Psoas muscle (tissue), 8 donors: ENCODE measurements at places on chromosomes 6 and 20. TPM values are rescaled to one million over a fixed set of nuclear protein-coding genes. Genes with fewer than 3 reads are reported as not detected.

Gene FAM217A
- total RNA-seq = not detected

Gene BMP5
- total RNA-seq = 0.76 TPM

- no peak overlapping the region for H3K27ac ChIP-seq
- H3K4me1 ChIP-seq = no peaks in the 10 kb centered on the region
- peaks cover 5% of the 10 kb centered on the region for H3K36me3 ChIP-seq
- H3K27me3 ChIP-seq = no peaks in the 10 kb centered on the region
Measured at GRCh38 chr6:127198549-127198948, 68.1 kb upstream of the RNF146 start.

GRCh38 chr20:23311947-23312506 is 38.6 kb upstream of the NXT1 start:
- no peaks in the 10 kb centered on the region for H3K27me3 ChIP-seq
- H3K27ac ChIP-seq = no peak overlapping the region
- no peak overlapping the region for H3K4me3 ChIP-seq

DNA sequence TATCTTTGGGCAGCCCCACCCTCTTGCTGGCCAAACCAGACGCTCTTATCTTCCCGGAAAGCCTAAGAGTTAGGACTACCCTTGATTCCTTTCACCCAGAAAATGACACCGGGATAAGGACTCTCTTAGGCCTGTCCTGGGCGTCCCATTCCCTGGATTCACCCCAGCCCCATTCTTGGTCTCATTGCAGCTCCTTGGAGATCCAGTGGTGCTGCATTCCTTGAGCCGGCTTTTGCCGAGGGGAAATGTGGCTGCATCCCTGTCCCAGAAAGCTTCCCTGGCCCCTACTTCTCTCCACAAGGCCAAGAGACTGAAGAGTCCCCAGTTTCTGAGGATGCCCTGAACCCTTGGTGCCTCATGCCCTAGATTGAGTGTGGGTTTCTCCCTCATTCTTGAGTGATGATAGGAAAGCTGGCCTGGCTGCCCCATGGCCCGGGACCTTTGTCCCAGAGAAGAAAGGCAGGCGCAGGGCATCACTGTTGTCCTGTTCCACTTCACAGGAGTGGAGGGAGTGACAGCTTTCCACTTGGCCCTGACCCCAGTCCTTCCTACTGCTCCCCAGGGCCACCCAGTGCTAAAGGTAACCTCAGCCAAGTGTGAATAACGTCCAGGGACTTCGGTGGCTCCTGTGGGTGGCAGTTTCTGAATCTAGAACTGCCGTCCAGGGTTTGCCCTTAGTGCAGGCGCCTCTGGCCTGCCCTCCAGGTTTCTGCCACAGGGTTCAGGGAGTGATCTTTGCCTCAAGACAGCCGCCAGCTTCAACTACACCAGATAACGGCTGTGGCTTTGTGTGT is 42.7 kb upstream of the MYL9 start:
- H3K27me3 ChIP-seq = no peaks in the 10 kb centered on the region
- peaks cover 13% of the 10 kb centered on the region for H3K36me3 ChIP-seq
- H3K4me1 ChIP-seq = peaks cover 17% of the 10 kb centered on the region
- no peak overlapping the region for H3K27ac ChIP-seq

Gene TFAP2B
- total RNA-seq = not detected

GRCh38 chr20:63574156-63574828 is at the start of gene HELZ2:
HELZ2 (minus strand) TSS chr20:63574239; CDS start chr20:63572385, 1,854 bp downstream.
- H3K27ac ChIP-seq = peak within 1 kb of the TSS; percentile 60
- H3K4me1 ChIP-seq = peaks cover 5% of the 10 kb centered on the region
- peak within 1 kb of the TSS; percentile 70 for H3K4me3 ChIP-seq
- H3K36me3 ChIP-seq = no peaks in the 10 kb centered on the region

DNA sequence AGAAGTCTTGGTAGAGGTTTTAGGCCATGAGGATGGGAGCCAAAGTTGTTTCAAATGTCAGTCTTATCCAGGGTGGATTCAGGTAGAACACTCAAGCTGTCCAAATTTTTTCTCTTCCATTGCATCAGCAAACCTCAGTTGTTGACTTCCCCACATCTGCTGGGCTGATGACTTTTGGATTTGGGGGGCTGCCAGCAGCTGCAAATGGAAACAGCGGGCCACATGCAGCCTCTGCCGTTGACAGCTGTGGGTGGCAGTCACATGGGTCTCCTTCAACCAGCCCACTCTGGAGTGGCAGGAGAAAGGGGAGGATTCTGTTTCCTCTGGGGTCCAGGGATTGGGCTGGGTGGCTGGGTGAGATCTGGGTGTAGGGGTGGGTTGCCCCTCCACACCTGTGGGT is 5.8 kb upstream of the MLN start:
- H3K4me3 ChIP-seq = no peak overlapping the region
- no peaks in the 10 kb centered on the region for H3K36me3 ChIP-seq
- H3K27ac ChIP-seq = no peak overlapping the region
- DNase-seq = peak; percentile 10

Gene CRISP2
- total RNA-seq = not detected

DNA sequence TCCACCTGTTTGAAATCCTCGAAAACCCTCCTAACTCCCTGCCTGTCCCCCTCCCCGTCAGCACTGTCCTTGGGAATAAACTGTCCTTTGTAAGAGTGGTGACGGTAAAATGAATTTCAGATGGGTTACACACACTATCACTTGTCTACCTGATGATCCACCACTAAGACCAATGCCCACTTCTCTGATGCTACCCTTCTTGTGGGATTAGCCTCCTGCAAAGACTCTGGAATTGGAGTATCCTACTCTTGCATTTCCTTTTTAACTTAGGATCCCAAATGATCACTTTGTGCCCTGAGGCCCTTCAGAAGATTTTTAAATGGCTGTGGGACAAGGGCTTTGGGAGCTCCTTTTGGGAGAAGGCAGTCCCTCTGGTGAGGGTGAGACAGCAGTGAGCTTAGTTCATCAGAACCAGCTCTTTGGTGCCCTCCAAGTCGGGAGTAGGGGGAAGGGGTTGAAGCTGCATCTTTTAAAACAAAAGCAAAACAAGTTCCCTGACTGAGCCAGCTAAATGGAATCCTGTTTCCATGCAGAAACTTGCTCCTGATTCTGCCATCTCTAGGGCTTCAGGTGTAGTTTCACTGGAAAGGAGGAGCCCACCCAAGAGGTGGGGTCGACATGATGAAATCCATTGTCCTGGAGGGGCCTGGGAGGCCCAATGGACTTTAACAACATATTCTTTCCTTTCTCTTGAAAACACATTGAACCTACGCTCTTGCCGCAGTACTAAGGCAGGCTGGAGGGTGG is 86.5 kb downstream of the ASXL1 start:
- peaks cover 32% of the 10 kb centered on the region for H3K36me3 ChIP-seq
- H3K27ac ChIP-seq = no peak overlapping the region
- H3K27me3 ChIP-seq = peaks cover 1% of the 10 kb centered on the region
- no peak for DNase-seq
- no peak overlapping the region for H3K4me3 ChIP-seq

- peak overlapping the region; percentile 30 for H3K27ac ChIP-seq
- H3K4me3 ChIP-seq = no peak overlapping the region
- H3K27me3 ChIP-seq = no peaks in the 10 kb centered on the region
- no peaks in the 10 kb centered on the region for H3K36me3 ChIP-seq
- peaks cover 54% of the 10 kb centered on the region for H3K4me1 ChIP-seq
Measured at GRCh38 chr6:4319981-4320683, 184.8 kb upstream of the ECI2 start.

GRCh38 chr6:84549917-84550316 is 214.5 kb downstream of the TBX18 start:
- no peak for DNase-seq
- no peaks in the 10 kb centered on the region for H3K36me3 ChIP-seq
- no peak overlapping the region for H3K4me3 ChIP-seq

DNA sequence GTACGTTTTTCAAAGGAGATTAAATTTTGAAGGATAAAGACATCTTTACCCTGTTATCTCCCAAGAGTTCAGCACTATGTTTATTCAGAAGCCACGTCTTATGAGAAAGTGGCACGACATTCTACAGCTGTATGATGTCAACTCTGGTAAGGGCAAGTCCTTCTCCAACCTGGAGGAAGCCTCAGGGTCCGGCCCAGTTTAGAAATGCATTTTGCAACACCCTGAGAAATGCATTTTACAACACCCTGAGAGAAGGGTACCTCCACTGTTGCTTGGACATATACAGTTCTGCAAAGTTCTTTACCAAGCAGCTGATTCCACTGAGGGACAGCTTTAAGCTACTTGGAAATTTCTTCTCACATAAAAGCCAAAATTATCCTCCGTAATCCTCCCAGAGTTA is 17.5 kb downstream of the NAPB start:
- H3K4me3 ChIP-seq = no peak overlapping the region
- H3K27ac ChIP-seq = no peak overlapping the region
- H3K4me1 ChIP-seq = peaks cover 31% of the 10 kb centered on the region
- DNase-seq = no peak
- H3K36me3 ChIP-seq = no peaks in the 10 kb centered on the region
